ENCODE measurements at places on chromosomes 3 and 15.

- DNase-seq, result no peak
Observed at GRCh38 chr3:74351213-74351612, 263.2 kb downstream of the CNTN3 start.

DNA sequence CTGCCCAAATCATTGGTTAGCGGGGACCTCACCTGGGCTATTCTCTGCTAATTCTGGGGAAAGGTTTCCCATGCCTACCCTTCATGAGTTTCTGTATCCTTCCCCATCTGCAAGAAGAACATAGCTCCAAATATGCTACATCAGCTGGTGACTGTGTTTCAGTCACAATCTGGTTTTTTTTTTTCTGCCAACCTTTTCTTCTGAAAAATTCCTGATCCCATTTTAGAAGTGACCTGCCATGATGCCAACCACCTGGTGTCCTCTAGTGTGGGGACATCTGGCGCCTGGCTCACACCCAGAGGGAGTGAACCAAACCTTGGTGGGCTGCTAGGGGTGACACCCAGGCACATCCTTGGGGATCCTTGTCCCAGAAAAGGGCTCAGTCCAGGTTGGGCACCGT is 76.1 kb downstream of the CHRD start:
- no peak for DNase-seq

GRCh38 chr3:58346368-58346767 is 13.7 kb downstream of the PXK start:
- no peak for DNase-seq

- no peak for DNase-seq
Observed at GRCh38 chr15:74383286-74383685, 15.8 kb upstream of the CYP11A1 start.

DNA sequence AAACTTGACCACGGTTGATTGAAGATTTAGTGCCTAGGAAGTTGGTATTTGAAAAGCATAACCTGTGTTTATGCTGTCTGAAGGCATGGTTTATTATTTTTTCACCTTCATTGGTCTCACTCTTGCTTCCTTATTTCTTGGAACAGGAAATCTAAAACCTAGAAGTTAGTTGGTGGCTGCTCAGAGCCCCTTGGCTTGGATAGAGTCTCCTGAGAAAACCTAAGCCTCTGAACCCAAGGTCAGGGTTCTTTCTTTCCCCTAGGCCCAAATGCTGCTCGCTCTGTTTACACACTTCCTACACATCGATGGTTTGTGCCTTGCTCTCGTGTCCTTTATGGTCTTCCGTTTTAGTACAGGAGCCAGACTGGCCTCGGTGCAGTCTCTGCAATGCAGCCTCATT is 82.2 kb downstream of the TRAK1 start:
- no peak for DNase-seq

- DNase-seq, result no peak
Observed at GRCh38 chr3:1131166-1131565, 38.3 kb downstream of the CNTN6 start.
